Right cardiac atrium (tissue), 5 donors: ENCODE measurements at places on chromosomes 2 and 18.

GRCh38 chr2:16973586-16974286 lies 308.1 kb upstream of the CYRIA start:
- no peak for DNase-seq

GRCh38 chr2:238100049-238100820 lies at the start of gene ESPNL:
Gene ESPNL, plus strand, starts transcription at chr2:238100340. Its CDS starts 80 bp downstream, at chr2:238100420.
- peak; percentile 40 for DNase-seq

DNA sequence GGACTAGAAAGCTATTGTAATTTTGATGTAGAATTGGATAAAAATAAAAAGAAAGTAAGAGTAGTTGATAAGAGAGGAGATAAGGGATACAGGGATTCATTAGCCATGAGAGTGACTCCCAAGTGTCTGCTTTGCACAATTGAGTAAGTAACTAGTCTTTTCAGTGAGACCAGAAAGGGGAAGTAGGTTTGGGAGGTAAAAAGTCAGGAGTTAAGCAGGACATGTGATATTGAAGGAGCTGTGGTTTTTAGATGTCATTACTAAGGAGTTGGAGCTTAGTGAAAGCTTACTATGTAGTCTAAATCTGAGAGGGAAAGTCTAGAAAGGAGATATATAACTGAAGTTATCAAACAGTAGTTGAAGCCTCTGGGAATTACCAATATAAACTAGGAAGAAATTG lies 93.4 kb downstream of the SLC5A7 start:
- DNase-seq = no peak

DNA sequence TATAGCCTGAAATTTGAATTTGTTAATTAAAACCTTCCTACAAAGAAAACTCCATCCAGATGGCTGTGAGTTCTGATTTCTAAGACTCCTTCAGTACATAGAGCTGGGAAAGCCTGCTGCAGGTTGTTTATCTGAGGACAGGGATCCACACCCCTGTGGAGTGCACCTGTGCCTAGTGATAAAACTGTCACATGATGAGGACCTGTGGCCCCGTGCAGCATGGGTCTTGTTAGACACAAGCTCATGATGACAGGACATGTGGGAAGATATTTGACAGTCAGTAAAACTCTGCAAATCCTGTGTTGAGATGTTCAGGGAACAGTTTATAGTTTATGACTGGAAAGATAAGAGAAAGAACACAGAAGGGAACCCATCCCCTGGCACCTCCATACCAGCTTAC lies 133.2 kb upstream of the TMEM18 start:
- no peak for DNase-seq

DNA sequence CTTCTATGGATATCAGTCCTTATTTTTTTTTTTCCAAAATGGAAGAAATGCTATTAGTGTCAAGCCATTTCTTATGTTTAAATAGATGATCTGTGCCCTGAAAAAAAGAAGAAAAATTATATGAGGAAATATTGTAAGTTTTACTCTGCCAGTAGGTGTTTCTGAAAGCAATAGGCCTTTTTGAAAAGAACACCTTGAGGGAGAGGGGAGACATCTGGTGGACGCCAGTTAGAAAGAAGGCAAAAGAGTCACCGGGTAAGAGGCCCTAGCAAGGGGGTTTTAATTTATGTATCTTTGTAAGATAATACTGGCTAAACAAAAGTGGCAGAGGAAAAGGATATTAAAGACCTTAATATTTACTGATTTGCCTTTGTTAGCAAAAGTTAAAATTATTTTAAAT lies 56.1 kb downstream of the DYNAP start:
- no peak for DNase-seq

- no peak for DNase-seq
Observed at GRCh38 chr2:237629739-237630138, 2.4 kb downstream of the LRRFIP1 start.

- no peak for DNase-seq
Observed at GRCh38 chr2:3441465-3441864, 62.0 kb downstream of the TRAPPC12 start.

GRCh38 chr2:73911548-73912208 lies 15.0 kb upstream of the DGUOK start:
- no peak for DNase-seq

GRCh38 chr2:68391099-68391498 lies 26.0 kb downstream of the PLEK start:
- no peak for DNase-seq

GRCh38 chr2:40488927-40489677 lies 37.2 kb upstream of the SLC8A1 start:
- DNase-seq = no peak

- DNase-seq = peak; percentile 80
Observed at GRCh38 chr2:9380702-9381628, 42.4 kb downstream of the ITGB1BP1 start.

DNA sequence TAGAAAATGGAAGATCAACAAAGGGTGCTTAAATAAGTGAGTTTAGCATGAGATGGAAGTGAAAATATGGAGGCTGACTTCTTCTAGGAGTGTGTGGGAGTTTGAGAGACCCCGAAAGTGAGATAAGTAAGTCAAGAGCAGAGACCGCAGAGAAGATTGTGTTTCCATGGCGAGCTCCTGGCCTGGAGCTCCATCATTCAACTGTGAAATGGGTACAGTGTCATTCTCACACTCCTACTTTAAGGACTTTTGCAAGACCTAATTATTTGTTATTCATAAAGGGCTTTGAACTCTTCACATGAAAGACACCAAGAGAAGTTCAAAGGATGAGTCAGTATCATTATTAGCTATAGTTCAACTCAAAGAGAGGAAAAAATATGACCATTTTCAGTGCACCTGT lies 134.2 kb upstream of the PIK3C3 start:
- no peak for DNase-seq

GRCh38 chr2:236940497-236940896 lies 145.2 kb upstream of the COPS8 start:
- no peak for DNase-seq

- DNase-seq = peak; percentile 56
Observed at GRCh38 chr2:47076586-47077441, 78.3 kb downstream of the STPG4 start.
